ENCODE measurements at places on chromosomes 7 and 10.

GRCh38 chr7:83204715-83205114 is 42.0 kb upstream of the PCLO start:
- H3K36me3 ChIP-seq = no peaks in the 10 kb centered on the region
- H3K4me3 ChIP-seq = no peak overlapping the region
- H3K4me1 ChIP-seq = no peaks in the 10 kb centered on the region
- no peaks in the 10 kb centered on the region for H3K27me3 ChIP-seq
- no peak overlapping the region for H3K27ac ChIP-seq

DNA sequence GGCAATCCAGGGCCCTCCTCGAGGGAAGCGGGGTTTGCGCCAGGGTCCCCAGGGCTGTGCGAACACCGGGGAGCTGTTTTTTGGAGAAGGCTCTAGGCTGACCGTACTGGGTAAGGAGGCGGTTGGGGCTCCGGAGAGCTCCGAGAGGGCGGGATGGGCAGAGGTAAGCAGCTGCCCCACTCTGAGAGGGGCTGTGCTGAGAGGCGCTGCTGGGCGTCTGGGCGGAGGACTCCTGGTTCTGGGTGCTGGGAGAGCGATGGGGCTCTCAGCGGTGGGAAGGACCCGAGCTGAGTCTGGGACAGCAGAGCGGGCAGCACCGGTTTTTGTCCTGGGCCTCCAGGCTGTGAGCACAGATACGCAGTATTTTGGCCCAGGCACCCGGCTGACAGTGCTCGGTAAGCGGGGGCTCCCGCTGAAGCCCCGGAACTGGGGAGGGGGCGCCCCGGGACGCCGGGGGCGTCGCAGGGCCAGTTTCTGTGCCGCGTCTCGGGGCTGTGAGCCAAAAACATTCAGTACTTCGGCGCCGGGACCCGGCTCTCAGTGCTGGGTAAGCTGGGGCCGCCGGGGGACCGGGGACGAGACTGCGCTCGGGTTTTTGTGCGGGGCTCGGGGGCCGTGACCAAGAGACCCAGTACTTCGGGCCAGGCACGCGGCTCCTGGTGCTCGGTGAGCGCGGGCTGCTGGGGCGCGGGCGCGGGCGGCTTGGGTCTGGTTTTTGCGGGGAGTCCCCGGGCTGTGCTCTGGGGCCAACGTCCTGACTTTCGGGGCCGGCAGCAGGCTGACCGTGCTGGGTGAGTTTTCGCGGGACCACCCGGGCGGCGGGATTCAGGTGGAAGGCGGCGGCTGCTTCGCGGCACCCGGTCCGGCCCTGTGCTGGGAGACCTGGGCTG is 26.0 kb downstream of the PRSS2 start:
- peak overlapping the region; percentile 99 for H3K27ac ChIP-seq
- peak overlapping the region; percentile 90 for H3K4me3 ChIP-seq
- no peaks in the 10 kb centered on the region for H3K27me3 ChIP-seq
- H3K36me3 ChIP-seq = peaks cover 25% of the 10 kb centered on the region

DNA sequence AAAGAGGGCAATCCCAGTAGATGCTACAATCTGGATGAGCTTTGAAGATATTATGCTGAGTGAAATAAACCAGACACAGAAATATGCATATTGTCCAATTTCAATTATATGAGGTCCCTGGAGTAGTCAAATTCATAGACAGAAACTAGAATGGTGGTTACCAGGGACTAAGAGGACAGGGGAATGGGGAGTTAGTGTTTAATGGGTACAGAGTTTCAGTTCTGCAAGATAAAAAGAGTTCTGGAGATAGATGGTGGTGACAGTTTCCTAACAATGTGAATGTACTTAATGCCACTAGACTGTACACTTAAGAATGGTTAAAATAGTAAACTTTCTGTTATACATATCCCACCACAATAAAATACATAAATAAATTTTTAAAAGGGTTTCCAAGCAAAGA is 236.6 kb downstream of the ELMO1 start:
- no peaks in the 10 kb centered on the region for H3K4me1 ChIP-seq
- no peak overlapping the region for H3K4me3 ChIP-seq
- H3K27ac ChIP-seq = no peak overlapping the region
- H3K36me3 ChIP-seq = peaks cover 32% of the 10 kb centered on the region
- no peak for DNase-seq

DNA sequence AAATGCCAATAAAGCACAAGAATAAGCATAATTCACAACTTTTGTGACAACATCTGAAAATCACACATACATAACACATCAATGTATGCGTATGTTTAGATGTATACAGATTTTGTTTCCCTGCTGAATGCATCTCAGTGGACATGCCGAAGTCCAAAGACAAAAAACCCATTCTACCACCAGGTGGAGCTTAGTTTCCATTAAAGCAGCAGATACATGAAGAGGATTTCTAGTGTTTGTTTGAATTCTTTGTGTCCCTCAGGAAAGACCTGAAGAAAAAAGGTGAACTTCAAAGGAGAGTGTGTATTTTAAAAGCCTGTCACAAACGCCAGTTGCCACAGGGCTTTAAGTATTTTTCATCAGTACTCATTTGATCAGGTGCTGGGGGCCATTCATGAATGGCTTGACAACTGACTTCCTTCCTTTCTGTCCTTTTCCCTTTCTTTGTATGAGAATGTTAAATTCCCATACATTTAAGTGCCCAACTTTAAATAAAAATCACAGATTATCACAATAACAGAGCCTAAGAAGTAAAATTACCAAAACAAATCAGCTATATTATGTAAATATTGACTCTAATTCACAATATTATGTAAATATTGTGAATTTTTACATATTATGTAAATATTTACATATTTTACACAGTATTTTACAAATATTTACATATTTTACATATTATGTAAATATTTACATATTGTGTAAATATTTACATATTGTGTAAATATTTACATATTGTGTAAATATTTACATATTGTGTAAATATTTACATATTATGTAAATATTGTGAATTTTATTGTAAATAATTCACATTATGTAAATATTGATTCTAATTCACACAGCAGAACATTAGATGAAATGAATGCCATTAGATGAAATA is 343.0 kb downstream of the CRPPA start:
- H3K4me3 ChIP-seq = no peak overlapping the region
- no peaks in the 10 kb centered on the region for H3K36me3 ChIP-seq
- no peak for DNase-seq
- no peaks in the 10 kb centered on the region for H3K27me3 ChIP-seq
- no peak overlapping the region for H3K27ac ChIP-seq

DNA sequence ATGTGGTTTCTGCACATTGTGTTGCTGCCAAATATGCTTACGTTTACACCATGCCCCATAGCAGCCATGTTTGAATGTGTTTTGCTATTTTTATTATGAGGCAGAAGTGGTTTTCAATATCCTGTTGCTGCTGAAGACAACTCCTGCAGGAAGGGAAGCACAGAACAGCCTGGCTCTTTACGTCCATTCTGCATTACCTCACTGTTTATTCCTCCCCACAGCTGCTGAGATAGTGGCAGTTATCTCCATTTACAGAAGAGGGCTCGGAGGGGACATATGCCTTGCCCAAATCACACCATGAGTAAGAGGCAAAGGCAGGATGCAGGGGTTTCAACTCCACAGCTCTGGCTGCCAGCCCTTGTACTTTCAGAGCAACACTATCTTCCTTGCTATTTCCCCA is 35.3 kb downstream of the PLPP4 start:
- H3K4me3 ChIP-seq = no peak overlapping the region
- H3K27me3 ChIP-seq = no peaks in the 10 kb centered on the region
- no peak for DNase-seq

GRCh38 chr7:151382079-151382885 is 27.6 kb downstream of the WDR86 start:
- H3K4me1 ChIP-seq = peaks cover 21% of the 10 kb centered on the region
- peak overlapping the region; percentile 67 for H3K27ac ChIP-seq
- peaks cover 12% of the 10 kb centered on the region for H3K36me3 ChIP-seq
- DNase-seq = peak; percentile 57
- peak overlapping the region; percentile 41 for H3K4me3 ChIP-seq

DNA sequence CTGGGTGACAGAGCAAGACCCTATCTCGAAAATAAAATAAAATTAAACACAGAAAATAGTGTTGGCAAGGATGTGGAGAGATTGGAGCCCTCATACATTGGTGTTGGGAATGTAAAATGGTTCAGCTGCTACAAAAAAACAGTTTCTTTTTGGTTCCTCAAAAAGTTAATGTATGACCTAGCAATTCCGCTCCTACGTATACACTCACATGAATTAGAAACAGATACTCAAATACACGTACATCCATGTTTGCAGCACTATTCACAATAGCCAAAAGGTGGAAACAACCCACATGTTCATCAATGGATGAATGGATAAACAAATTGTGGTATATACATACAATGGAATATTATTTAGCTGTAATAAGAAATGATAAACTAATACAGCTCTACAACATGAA is 28.4 kb upstream of the CHCHD3 start:
- DNase-seq = no peak
- no peak overlapping the region for H3K27ac ChIP-seq
- no peaks in the 10 kb centered on the region for H3K36me3 ChIP-seq
- no peak overlapping the region for H3K4me3 ChIP-seq
- no peaks in the 10 kb centered on the region for H3K27me3 ChIP-seq

GRCh38 chr7:22066522-22066921 is 120.8 kb upstream of the CDCA7L start:
- H3K4me1 ChIP-seq = no peaks in the 10 kb centered on the region
- H3K27me3 ChIP-seq = peaks cover 5% of the 10 kb centered on the region
- no peak for DNase-seq
- H3K36me3 ChIP-seq = no peaks in the 10 kb centered on the region

DNA sequence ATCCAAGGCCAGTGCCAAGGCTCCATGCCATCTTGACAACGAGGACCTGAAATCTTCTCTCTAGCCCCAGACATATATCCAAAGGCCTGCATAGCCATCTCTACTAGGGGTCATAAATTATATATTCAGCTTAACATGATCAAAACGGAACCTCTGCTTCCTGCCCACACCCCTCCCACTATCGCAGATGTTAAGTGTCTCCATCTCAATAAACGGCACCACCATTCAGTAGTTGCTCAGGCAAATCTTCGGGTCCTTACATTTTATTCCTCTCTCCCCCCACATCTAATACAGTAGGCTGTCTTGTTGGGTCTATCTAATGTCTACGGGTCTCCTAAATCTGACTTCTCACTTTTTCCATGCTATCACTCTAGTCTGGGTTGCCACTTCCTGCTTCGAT is 201.1 kb upstream of the PLXNA4 start:
- no peaks in the 10 kb centered on the region for H3K4me1 ChIP-seq
- no peak for DNase-seq
- H3K27ac ChIP-seq = no peak overlapping the region
- H3K36me3 ChIP-seq = no peaks in the 10 kb centered on the region

GRCh38 chr10:92844746-92845145 is 3.6 kb upstream of the EXOC6 start:
- no peaks in the 10 kb centered on the region for H3K36me3 ChIP-seq
- no peak for DNase-seq
- no peak overlapping the region for H3K27ac ChIP-seq
- no peaks in the 10 kb centered on the region for H3K27me3 ChIP-seq
- peaks cover 6% of the 10 kb centered on the region for H3K4me1 ChIP-seq

GRCh38 chr7:128219636-128220035 is 21.4 kb upstream of the LEP start:
- no peak overlapping the region for H3K4me3 ChIP-seq
- no peak for DNase-seq
- H3K4me1 ChIP-seq = no peaks in the 10 kb centered on the region

GRCh38 chr10:72875250-72876055 is 18.1 kb upstream of the OIT3 start:
- H3K36me3 ChIP-seq = no peaks in the 10 kb centered on the region
- DNase-seq = no peak
- H3K27me3 ChIP-seq = no peaks in the 10 kb centered on the region
- no peak overlapping the region for H3K4me3 ChIP-seq
- no peak overlapping the region for H3K27ac ChIP-seq

GRCh38 chr10:21843645-21844044 is 159.9 kb downstream of the DNAJC1 start:
- no peaks in the 10 kb centered on the region for H3K27me3 ChIP-seq
- no peak for DNase-seq
- H3K4me1 ChIP-seq = no peaks in the 10 kb centered on the region
- no peak overlapping the region for H3K27ac ChIP-seq

DNA sequence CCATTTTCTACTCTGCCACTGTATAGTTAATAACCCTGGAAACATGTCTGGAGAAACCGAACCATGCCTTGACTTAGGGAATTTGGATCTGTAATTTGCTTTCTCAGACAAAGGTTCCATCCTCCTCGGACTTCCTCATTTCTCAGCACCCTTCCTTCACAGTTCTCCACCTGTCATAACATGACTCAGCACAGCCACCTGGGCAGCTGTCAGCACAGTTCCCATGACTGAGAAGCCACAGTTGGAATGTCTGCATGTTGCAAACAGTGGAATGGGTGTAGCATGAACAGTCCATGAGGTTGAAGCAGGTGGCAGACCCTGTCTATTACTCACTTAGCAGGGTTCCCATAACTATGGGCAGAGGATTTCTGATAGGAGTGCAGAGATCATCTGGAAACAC is 634 bp upstream of the OR9A4 start:
- H3K4me1 ChIP-seq = no peaks in the 10 kb centered on the region
- H3K4me3 ChIP-seq = no peak overlapping the region
- H3K36me3 ChIP-seq = no peaks in the 10 kb centered on the region
- no peaks in the 10 kb centered on the region for H3K27me3 ChIP-seq

- DNase-seq = no peak
- H3K27ac ChIP-seq = no peak overlapping the region
- H3K4me1 ChIP-seq = no peaks in the 10 kb centered on the region
- no peaks in the 10 kb centered on the region for H3K36me3 ChIP-seq
- H3K27me3 ChIP-seq = peaks cover 5% of the 10 kb centered on the region
Measured at GRCh38 chr10:46538717-46539426, 17.6 kb downstream of the GPRIN2 start.

Measured in effector memory CD4-positive, alpha-beta T cell (primary cell).